ENCODE measurements at places on chromosomes 1 and 21.

DNA sequence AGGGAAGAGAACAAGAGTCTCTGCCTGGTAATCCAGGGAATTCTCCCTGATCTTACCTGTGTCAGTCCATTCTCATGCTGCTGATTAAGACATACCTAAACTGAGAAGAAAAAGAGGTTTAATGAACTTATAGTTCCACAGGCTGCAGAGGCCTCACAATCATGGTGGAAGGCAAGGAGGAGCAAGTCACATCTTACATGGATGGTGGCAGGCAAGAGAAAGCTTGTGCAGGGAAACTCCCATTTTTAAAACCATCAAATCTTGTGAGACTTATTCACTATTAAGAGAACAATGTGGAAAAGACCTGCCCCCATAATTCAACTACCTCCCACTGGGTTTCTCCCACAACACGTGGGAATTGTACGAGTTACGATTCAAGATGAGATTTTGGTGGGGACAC is 34.2 kb upstream of the LRRC8B start:
- DNase-seq = no peak

DNA sequence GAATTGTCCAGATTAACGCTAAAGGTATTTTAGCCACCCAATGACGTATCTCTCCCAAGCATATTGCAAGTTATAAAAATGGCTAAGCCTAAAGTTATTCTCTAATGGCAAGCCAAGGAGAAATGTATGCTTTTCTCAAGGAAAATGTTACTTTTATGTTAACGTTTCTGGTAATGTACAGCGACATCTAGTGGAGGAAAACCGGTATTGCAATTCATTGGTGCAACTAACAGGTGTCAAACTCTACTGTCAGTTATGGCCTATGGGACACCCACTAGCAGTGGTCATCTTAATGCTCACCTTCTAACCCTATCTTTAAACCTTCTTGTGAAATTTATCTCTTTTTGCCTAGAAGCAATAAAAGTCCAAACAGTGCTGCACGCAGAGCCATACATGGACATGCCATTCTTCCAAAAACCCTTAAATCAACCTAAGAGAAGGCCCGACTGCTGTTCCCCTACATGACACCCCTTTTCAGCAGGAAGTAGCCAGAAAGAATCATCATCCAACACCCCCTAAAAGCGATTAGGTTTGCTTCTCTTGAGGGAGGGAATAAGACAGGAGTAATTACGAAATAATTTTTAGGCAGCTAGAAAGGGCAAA is 68.7 kb upstream of the LRIF1 start:
- DNase-seq = no peak

- DNase-seq = no peak
Observed at GRCh38 chr1:153434746-153435455, 18.6 kb downstream of the S100A7A start.

DNA sequence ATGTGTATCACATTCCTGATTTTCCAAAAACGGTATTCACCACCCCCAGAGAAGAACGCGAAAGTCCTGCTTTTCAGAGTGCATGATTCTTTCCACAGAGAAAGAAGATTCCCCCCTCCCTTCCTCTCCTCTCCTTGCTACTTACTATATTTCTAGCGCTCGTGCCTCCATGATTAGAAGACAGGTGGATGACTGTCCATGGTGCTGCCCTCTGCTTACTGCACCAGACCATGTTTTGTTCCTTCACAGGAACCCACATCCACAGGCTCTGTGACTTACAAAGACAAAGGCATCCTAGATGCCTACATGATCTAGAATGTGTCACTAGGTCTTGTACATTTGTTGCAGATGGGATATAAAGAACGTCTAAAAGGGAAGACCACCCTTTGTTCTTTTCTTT is 49.1 kb upstream of the ZNF648 start:
- DNase-seq = no peak

DNA sequence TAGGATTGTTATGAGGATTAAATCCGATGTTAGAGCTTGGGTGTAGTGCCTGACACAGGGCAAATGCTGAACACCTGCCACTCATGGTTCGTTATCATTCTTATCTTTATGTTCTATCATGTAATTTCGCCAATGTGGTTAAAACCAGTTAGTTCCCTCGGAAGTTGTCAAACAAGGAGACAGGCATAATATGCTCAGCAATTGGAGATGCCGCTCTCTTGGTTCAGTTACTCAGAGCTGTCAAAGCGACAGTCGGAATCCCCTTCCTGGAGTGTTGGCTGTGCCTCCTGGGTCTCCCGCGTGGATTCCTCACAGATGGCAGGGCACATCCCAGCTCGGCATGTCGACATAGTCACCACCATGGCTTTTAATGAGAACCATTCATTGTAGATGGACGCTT is 192.2 kb downstream of the ROR1 start:
- no peak for DNase-seq

DNA sequence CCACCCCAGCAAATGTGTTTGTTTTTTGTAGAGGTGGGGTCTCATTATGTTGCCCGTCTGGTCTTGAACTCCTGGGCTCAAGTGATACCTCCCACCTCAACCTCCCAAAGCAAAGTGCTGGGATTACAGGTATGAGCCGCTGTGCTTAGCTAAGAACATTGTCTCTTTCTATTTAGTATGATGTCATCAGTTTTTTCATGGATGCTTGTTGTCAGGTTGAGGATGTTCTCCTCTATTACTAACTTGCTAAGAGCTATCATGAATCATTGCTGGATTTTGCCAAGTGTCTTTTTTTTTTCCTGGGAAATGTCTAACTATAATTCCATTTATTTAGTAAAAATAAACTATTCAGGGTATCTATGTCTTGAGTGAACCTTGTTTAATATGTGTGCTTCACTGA is 19.0 kb upstream of the MPC2 start:
- DNase-seq = no peak

- DNase-seq = no peak
Observed at GRCh38 chr21:29571949-29572348, 273.2 kb downstream of the BACH1 start.

- DNase-seq = no peak
Observed at GRCh38 chr1:205211839-205212536, 486 bp upstream of the DSTYK start.

GRCh38 chr1:96400089-96400488 is 321.5 kb upstream of the PTBP2 start:
- no peak for DNase-seq

- no peak for DNase-seq
Observed at GRCh38 chr21:41444703-41445464, 18.8 kb downstream of the MX1 start.

DNA sequence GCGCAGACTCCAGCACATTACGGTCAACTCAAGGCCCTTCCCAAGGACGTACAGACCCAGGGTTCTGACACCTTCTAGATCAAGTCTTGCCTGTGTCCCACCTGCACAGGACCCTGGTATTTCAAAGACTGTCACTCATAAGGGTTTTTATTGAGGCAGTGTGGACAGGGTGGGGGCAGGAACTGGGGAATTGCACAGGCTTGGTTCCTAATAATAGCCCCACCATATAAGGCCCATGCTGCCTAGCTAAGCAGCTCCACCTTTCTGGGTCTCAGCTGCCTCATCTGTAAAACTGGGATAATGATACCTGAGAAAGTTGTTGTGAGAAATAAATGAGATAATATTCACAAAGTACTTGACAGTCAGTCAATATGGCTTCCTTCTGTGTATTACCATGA is 55.3 kb upstream of the PUM1 start:
- no peak for DNase-seq

GRCh38 chr1:16441282-16441665 is 750 bp downstream of the NECAP2 start:
- no peak for DNase-seq

- no peak for DNase-seq
Observed at GRCh38 chr21:31730712-31731055, 1.2 kb downstream of the SCAF4 start.

DNA sequence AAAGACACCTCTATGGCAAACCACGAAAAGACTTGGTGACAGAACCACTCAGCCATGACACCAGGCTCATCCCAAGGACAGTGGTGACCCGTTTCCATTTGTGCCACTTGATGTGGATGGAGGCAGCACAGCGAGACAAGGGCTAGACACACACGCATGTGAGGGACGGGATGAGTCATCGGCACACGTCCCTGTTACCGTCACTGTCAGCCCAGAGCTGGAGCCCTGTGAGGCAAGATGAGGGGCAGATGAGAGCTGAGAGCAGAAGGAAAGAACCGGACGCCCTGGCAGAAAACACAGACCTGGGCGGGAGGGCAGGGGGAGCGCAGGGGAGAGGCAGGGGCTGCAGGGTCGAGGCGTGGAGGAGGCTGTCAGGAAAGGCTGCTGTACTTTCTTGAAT is 57.8 kb downstream of the SIK1 start:
- no peak for DNase-seq

DNA sequence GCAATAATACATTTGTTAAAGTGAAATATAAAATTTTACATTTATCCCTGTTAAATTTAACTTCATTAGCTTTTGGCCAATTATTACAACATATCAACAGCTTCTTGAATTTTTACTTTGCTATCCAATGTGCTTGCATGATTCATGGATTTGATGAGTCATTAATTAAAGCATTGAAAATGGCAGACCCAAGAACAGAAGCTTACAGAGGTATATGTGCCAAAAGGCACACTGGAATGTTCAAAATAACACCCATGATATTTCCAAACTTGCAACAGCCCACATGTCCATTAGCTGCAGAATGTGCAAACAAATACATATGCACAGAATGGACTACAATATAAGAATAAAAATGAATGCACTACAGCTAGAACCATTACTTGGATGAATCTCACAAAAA is 76.4 kb upstream of the MAN1A2 start:
- DNase-seq = no peak

DNA sequence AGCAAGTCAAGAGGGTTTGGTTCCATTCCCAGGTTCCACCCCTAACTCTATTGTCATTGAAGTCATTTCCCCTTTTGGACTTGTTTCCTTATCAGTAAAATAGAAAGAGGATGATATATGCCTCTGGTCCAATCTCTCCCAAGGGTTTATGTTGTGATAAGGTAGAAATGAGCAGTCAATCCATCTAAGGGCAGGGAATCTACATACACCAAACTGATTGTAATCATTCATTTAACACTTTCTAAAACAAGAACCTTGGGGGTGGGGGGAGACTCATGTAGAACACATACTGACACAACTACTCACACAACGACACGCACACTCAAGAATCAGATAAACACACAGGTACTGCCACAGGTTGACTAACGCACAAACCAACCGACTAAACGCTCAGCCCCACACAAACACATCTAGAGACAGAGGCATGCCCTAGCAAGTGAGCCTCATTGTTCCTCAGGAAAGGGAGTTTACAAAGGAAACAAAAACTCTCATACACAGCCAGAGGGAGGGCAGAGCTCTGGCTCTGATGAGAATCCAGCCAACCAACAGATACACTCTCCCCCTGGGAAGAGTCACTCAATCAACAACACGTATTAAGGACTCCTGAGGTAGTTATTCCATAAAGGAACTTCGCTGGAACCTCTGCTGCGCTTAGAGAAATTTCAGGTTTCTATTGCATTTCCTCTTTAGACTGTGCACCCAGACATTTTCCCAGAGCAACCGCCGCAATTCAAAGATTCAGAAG is 1.0 kb downstream of the F11R start:
- DNase-seq = no peak

DNA sequence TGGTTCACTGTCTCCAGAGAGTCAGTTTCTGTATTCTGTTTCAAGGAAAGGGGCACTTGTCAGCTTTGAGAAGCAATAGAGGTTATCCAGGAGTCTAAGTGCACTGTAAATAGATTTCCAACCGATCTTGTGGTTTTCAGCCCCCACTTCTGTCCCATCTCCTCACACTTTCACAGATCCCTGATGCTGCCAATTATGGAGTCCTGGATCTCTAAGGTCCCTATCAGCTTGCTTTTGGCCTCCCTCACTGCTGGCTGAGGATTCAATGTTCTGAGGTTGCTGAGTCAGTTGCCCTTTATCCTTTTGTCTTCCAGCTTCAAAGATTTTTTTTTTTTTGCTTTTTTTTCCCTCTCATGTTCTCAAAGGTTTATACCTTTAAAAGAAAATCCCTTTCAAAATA is 98.4 kb downstream of the DIRAS3 start:
- DNase-seq = no peak

DNA sequence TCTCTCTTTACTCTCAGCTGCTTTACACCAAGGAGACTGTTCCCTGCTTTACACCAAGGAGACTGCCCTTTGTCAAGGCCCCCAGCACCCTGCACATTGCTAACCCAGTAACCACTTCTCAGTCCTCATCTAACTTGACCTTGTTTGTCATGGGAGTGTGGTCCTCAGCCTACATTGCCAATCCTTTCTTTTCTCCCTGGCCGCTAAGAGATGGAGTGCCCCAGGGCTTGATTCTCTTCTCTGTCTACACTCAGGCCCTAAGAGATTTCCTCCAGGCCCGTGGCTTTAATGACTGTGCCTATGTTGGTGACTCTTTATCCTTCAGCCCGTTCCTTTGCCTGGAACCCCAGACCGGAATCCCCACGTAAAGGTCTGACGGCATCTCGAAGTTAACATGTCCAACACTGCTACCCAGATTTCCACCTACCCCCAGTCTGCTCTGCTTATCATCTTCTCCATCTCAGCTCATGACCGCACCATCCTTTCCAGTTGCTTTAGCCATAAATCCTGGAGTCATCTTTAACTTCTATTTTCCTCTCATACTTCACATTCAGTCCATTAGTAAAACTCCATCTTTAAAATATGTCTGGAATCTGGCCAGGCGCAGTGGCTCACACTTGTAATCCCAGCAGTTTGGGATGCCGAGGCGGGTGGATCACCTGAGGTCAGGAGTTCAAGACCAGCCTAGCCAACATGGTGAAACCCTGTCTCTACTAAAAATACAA is 9.5 kb upstream of the SEMA4A start:
- no peak for DNase-seq

DNA sequence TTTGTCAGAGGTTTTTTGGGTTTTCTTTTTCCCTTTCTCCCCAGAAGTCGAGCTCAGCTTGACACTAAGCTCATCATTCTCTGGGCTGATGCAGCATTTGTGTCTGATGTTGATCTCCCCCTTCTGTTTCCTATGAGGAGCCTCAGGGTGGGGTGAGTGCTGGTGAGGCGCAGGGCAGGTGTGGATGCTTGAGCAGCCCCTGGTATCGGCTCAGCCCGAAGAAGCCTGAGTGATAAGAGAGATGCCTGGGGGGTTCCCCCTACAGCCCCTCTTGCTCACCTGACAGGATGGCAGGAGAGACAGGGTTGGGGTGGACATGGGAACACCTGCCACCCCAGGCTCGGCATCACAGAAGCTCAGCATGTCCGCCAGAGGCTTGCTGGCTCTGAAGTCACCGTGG is 239.0 kb downstream of the RHOU start:
- DNase-seq = no peak

DNA sequence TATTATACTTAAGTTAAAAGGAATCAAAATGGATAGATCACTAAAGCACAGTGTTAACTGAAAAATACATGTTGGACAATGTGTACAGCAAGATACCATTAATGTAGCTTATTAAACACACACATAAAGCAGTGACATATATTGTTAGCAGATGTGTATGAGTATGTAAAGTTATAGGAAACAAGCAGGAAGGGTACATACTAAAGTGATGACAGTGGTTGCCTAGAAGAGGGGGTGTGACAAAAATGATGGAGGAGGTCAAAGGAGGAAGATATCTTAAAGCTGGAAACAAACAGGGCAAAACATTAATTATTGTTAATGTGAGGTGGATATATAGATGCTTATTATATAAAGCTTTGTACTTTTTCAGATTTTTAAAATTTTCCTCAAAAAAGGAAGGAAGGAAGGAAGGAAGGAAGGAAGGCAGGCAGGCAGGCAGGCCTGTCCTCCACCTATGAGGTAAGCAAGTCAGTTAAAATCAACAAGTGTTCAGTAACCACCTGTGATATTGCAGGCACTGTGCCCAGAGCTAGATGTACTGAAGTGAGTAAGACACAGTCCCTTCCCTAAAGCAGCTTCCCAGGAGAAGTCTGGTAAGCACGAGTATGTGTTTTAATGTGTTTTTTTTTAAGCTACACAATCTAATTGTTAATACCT is 252.9 kb upstream of the NR5A2 start:
- no peak for DNase-seq
